ENCODE measurements at places on chromosomes 13 and 19.

- DNase-seq: no peak
Measured at GRCh38 chr19:18483119-18483890, 38.6 kb downstream of the ELL start.

DNA sequence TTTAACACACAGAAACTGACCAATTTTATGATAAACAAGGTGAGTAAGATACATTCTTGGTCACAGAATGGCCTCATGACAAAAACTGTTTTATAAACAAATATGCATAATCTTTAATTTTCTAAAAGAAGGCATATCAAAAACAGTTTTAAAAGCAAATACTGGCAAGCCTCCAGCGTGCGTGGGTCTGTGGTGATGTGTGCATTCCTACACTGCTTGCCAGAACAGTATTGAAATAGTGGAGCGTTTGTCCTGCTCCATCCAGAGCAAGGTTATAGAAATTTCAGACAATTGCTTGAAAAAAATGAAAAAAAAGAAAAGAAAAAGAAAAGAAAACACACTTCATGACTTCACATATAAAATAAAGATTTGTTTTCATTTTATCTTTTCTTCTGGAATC lies 140.9 kb downstream of the MZT1 start:
- DNase-seq: no peak

- no peak for DNase-seq
Measured at GRCh38 chr19:19662871-19663255, 613 bp downstream of the ATP13A1 start.

- DNase-seq: peak; percentile 60
Measured at GRCh38 chr19:42132851-42133528, 744 bp upstream of the POU2F2 start.

DNA sequence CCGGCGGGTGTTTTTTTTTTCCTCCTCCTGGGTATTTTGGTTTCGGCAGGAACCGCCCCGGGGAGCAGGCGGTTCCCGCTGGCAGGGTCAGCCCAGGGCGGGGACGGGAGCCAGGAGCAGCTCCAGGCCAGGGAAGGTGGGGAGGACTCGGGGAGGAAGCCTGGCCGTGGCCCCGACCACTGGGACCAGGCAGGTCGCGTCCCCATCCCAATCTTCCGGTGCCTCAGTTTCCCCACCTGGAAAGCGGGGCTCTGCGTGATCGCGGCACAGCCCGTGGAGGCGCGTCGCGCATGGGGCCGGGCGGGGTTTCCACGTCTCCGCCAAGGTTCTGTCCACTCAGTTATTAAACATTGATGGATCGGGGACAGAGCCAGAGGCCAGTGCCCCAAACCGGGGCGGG lies 34.8 kb downstream of the IL12RB1 start:
- no peak for DNase-seq

DNA sequence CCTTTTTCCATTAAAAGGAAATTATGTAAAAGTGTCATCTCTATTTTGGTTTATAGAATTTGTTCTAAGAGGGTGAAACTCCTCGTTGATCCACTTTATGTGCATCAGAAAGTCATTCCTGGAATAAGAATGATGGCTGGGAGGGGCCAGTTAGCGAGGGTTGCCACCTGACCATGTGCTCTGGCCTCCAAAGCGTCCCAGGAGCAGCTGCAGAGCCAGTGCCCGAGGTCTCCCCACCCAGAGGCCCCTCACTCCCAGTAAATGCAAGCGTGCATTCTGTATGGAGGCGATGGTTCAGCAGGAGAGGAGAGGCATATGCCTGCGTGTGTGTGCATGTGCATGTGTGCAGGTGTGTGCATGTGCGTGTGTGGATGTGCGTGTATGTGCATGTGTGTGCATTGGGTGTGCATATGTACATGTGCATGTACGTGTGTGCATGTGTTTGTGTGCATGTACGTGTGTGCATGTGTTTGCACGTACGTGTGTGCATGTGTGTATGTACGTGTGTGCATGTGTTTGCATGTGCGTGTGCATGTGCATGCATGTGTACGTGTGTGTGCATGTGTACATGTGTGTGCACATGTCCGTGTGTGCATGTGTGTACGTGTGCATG lies 345.8 kb downstream of the TEX29 start:
- DNase-seq: no peak

GRCh38 chr19:33905937-33906577 lies 109.4 kb downstream of the KCTD15 start:
- DNase-seq: no peak

DNA sequence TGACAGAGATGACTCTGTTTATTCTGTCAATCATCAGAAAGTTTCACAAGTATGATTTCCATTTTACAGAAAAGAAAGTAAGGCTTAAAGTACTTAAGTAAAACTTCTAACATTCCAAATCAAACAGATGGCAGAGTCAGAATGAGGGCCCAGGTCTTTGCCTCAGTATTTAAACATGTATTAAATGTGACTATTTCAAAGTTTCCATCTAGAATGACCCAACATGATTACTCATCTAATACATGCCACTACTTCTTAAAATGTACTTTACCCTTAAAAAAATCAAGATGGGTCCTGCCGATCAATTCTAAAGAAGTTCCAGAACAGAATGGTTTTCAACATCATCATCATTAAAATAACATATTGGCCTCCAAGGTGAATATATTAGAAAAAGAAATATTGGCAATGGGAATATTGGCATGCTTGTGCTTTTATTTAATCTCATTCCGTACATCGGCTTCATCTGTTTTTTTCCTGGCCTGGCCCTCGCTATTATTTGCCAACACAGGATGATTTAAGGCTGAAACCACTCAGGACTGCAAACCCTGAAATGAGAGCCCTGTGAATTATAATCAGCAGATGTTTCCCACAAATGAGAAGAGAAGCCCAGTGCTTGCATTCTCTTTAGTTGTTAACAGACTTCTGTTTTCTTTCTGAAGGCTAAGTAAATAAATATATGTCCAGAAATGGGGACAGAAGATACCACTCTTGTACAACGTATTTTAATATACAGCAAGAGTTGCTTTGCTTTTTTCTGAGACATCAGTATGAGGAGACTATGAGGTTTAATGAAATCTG lies 340.0 kb downstream of the DNAJC15 start:
- no peak for DNase-seq

DNA sequence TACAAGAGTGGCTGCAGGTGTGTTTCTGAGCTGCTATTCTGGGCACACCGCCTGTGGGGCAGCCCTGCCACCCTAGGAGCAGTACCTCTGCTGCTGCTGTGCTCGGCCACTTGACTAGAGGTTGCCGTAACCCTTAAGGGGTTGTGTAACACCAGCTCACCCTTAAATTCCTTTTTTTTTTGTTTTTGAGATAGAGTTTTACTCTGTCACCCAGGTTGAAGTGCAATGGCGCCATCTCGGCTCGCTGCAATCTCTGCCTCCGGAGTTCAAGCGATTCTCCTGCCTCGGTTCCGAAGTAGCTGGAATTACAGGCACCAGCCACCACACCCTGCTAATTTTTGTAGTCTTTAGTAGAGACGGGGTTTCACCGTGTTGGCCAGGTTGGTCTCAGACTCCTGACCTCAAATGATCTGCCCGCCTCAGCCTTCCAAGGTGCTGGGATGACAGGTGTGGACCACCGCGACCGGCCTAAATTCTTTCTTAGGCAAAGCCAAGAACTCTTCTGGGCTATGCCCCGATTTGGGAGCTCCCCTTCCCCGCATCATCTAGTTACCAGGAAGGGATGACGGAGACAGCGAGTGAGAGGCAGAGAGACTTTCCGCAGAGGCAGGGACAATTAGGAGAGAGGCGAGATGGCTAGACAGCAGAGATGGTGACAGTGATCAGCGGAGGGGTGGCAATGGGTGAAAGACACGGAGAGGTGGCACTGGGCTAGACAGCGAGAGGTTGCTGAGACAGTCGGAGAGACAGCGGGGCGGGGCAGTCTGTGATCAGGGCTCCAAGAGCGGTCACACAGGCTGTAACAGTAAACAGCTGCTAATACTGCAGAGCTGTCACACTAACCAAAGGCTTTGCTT lies 4.4 kb upstream of the LILRA5 start:
- no peak for DNase-seq

DNA sequence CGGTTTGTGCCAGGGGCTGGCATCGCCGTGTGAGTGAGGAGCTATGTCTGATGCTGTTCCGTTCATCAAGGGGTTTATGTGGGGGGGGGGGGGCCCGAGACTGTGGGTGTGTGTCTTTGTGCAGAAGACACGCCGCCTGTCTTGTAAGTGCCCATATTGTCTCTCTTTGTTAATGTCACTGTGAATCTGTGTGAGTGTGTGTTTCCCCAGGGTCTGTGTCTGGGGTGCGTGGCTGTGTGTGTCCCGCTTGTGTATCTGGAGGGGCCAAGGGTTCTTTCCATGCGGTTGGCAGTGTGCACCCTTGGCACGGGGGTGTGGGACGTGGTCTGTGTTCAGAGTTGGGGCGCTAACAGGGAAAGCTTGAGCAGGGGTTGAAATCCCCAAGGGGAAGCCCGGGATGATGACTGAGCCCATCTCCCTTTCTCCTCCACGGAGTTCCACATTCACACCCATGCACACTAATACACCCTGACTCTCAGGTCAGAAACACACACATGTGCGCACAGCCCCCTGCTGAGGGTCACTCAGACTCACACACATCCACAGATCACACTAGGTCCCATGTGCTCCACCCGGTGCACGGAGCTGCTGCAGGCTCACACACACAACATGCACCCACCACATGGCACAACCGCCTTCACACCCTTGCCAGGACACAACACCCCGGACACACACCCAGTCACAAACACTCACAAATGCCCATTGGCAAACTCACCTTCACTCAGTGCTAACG lies 1.8 kb downstream of the NCAN start:
- DNase-seq: no peak

DNA sequence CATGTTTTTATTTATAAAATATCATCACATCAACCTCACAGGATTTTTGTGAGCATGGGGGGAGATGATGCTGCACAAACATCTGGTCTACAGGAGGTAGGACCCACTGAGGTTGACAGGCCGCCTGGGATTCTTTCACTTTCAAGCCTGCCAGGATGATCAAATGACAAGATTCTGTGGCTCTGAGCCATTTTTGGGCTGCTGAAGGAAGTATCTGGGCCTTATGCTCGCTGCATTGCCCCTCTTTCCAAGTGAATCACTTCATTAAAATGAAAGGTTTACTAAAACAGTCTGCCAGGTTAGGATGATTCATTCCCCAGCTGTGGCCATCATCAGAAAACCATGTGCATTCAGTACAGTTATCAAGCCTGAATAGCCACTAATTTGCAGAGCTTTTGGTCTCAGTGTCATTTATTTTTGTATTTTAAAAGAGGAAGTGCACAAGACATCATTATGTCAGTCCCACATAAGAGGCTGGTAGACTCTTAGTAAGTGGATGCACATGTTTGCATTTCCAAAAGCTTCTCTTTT lies 34.4 kb downstream of the STARD13 start:
- DNase-seq: no peak

DNA sequence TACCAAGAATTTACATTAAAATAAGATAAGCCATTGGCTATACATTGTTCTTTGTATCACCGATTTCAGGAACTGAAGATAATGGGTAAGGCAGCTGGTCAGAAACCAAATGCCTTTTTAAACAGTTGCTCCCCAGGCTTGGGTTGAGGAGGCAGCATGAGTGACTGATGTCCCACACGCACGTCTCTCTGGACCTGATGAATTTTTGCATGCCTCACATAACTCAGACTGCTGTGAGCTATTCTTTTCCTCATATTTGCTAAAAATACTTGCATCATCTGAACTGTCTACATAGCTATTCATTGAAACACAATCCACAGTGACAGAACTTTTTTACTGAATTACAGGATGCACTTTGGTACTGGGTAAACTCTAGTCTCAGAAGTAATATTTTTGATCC lies 123.6 kb upstream of the MAB21L1 start:
- no peak for DNase-seq

DNA sequence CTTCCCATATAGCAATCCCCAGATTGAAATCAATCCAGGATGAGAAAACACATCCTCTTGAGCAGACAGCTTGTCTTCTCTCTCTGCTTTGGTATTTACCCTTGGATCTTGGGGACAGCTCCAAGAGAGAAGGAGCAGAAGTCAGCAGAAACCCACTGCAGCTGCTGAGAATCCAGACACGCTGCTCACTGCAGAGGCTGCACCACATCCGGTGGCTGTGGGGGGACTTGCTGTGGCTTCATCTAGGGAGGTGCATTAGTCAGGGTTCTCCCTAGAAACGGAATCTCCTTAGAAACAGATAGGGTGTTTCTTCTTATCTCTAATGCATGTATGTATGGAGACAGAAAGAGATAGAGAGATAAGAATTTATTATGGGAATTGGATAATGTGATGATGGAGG lies 2.7 kb downstream of the CYP4F12 start:
- DNase-seq: no peak

GRCh38 chr13:74090869-74091605 lies 43.2 kb downstream of the KLF12 start:
- no peak for DNase-seq
